ENCODE measurements at places on chromosomes 1 and 21. TPM values are rescaled to one million over a fixed set of nuclear protein-coding genes. Genes with fewer than 3 reads are reported as not detected.

Gene SKI
- total RNA-seq = 23.1 TPM

Gene PLOD1
- total RNA-seq = 86.9 TPM

Gene RAB3B
- total RNA-seq = 9.1 TPM

Gene SPRR1A
- total RNA-seq = not detected

All from A549 treated with DMSO at 1 μM for 4 hours (cell line).